GM23248 (cell line): ENCODE measurements at places on chromosomes 2 and 18. TPM values are rescaled to one million over a fixed set of nuclear protein-coding genes. Genes with fewer than 3 reads are reported as not detected.

DNA sequence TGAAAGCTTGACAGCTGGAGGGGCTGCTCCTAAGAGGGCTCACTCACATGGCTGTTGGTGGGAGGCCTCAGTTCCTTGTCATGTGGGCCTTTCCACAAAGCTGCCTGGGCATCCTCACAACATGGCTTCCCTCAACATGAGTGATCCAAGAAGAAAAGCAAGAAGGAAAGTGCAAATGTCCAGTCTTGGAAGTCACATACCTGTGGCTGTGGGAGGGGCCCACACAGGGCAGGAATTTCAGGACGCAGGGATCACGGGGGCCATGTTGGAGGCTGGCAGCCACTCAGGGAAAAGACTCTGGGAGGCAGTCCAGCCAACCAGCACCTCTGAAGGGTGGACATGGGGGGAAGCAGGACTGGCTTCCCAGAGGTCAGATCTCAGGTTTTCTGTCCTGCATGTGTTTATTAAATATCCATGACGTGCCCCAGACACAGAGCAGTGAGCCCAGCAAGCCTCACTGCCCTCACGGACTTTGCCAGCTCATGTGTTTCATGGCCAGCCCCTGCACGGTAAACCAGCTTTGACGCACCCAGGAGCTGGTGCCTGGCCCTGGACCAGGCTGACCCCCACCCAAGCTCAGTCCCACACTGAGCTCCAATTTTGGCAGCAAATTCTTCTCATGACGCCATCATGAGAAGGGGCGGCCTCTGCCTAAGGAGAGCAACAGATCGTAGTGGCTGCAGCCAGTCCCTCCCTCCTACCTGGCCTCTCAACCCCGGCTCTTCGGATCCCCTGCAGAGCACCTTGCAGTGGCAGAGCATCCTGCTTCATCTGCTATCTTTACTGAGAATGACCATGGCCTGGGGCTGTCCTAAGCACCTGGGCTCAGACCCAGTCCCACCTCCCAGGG lies 34.7 kb upstream of the GPR17 start:
- DNase-seq, result no peak

THSD7B gene
- total RNA-seq, result not detected in 2 replicates

RESP18 gene
- total RNA-seq, result not detected in 2 replicates

ATP6V1B1 gene
- not detected in 2 replicates for total RNA-seq

GRCh38 chr2:238573065-238573778 lies 146.5 kb downstream of the ASB1 start:
- DNase-seq, result no peak

DNA sequence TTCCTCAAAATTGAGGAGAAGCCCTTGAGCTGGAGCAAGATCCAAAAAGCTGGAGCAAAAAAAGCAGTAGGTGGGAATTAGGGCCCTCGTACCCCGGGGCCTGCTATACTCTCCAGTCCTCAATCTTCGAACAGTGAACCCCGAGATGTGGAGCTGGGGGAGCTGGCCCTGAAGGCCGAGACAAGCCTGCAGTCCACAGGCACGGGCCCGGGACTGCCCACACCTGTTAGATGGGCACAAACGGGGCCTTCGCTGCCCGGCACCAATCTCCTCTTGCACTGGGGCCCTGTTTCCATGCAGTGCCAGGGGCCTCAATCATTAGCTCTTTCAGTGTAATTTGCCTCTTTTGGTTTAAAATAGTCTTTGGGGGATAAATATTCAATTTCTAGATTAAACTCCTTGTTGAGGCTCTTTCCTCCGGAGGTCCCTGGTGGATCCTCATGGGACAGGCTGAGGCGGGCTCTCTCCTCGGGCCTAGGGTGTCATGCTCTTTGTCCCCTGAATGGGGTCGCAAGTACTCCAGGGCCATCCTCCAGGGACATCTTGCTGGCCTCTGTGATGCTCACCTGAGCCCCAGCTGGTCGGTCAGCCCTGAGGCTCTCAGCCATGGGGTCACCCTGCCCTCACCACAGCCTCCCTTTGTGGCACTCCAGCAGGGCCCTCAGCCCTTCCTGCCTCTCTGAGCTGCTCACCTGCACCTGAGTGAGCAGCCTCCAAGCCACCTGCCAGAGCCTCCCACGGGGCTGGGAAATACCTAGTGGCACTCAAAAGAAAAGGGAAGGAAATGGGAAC lies 223.6 kb downstream of the ALPK2 start:
- no peak for DNase-seq

TLX2 gene
- total RNA-seq, result not detected in 2 replicates

ADGRF3 gene
- under 0.01 TPM in 1 of 2 replicates, not detected in the other for total RNA-seq

DNA sequence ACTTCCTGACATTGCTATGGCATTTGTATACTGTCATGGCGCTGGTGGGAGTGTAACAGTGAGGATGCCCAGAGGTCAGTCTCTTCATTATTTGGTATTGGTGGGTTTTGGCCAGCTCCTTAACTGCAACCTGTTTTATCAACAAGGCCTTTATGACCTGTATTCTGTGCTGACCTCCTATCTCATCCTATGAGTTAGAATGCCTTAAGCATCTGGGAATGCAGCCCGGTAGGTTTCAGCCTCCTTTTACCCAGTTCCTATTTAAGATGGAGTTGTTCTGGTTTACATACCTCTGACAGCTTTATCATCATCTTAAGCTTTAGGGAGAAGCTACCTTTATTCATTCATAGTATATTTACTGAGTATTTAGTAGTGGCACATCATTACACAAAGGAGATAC lies 103.8 kb downstream of the RAPGEF4 start:
- no peak for DNase-seq

KCNF1 gene
- 0.97 TPM in 1 of 2 replicates, not detected in the other for total RNA-seq

DNA sequence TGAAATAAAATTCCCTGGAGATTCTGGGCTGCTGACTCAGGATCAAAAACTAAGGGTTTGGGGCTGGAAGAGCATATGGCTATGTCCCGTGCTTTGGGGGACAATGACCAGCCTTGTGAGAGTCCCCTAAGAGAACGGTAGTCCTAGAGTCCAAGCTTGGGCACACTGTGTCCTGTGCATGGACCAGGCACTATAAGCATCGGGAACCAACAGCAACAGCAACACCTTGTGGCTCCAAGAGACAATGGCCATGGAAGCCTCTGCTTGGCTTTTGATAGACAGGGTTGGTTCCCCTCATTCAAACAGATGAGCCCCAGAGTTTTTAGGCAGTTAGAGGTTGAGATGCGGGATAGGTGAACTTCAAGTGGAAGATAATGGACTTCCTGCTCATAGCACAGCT lies 294.4 kb upstream of the CHAC2 start:
- peak; percentile 10 for DNase-seq

SKOR2 gene
- total RNA-seq, result not detected in 2 replicates

EVX2 gene
- not detected in 2 replicates for total RNA-seq
